ENCODE measurements at places on chromosomes 2 and 18.
A peak's percentile ranks its signal among the peaks of the same experiment; 100 is the strongest.

DNA sequence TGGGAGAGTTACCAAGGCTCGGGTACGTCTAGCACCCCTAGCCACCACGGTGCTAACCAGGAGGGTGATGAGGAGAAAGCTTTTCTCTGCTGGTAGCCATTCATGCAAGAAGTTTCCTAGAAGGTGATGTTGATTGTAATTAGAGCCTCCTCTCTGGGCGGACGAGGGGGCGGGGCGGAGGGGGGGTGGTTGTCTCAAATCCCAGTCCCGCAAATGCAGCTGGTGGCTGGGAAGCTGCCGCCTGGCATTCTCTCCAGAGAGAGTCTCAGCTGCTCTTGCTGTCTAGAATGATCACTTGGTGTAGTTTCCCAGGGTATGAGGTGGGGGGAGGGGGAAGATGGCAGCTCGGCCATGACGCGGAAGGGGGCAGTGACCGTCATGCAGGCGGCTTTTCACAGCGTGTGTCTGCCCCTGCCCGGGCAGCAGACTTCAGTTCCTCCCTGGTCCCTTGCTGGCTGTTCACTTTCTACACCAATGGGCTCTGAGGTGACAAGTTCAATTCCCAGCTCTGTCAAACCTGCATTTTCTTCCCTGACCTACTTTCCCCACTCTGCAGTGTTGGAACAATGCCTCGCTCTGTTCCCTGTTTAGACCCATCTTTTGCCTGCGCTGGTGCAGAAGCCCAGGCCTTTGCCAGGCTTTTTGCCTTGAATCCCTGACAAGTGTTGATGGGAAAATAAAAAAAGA, 61.5 kb upstream of the KLF7 start:
- no peak for DNase-seq

DNA sequence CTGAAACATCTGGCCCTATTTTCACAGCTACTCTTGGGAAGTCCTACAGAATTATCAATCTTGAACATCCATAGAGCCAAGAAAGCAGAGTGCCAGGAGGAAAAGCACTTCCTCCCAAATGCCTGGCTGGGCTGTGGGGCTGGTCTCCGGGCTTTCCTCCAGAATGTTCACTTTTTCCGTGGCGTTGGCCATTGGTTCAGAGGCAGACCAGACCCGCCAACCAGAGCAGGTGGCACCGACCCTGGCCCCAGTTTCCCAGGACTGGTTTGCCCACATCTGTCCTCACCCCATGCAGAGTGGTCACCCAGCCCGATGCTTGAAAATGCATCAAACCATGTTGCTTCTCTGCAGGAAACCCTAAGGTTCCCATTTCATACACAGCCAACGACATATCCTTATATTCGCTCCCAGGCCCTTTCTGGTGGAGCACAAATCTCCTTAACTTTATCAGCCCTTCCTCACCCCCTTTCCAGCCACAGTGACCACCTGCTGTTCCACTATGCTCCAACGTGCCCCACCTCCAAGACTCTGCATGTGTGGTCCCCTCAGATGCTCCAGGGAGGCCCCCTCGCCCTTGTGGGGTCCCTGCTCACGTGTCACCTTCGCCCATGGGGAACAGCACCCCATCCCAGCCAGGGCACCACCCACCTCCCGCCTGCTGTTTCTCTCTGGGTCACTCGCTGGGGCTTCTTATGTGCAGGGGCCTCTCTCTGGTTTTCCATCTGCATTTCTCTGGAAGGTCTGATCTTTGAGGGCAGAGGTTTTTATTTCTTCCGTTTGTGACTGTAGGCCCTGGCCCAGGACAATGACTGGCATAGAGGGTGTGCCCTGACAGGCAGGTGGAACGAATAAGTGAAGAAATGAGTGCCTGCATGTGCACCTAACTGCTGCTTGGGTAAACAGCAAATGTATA, 92.9 kb downstream of the PXDN start:
- DNase-seq: no peak

DNA sequence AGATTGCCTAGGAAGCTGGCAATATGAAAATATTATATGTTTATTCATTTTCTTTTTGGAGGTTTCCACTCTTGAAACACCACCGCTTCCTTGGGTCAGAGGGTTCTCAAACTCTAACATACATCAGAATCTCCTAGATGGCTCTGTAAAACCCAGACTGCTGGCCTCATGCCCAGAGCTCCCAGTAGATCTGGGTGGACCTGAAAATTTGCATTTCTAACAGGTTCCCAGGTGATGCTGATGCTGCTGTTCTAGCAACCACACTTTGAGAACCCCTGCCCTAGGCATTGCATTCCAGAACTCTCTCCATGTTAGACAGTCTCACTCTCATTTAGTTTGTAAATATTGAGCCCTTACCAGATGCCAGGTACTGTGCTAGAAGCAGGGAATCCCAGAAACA, 139.4 kb downstream of the FAM210A start:
- DNase-seq: no peak

- DNase-seq: peak; percentile 28
Observed at GRCh38 chr2:221969087-221969829, 329.5 kb downstream of the PAX3 start.

DNA sequence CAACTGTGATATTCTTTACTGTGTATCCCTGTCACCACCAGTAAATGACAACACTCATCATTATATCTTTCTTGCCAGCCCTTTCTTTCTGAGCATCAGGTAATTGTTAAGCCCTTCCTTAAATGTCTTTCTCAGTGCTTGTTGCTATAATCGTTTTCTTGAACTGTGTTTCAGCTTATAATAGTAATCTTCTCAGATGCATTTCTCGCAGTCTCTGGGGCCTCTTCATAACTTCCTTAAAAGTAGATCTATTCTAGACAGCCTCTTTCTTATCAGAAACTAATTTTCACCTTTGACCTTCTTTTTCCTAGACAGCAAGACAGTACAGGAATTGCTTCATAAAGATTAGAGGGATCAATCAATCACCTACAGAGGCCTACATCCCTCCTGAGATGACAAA, 648.1 kb downstream of the CPS1 start:
- DNase-seq: no peak

- no peak for DNase-seq
Observed at GRCh38 chr18:10892786-10893185, 256.6 kb downstream of the PIEZO2 start.

GRCh38 chr2:9618410-9618809, 12.4 kb downstream of the YWHAQ start:
- no peak for DNase-seq

DNA sequence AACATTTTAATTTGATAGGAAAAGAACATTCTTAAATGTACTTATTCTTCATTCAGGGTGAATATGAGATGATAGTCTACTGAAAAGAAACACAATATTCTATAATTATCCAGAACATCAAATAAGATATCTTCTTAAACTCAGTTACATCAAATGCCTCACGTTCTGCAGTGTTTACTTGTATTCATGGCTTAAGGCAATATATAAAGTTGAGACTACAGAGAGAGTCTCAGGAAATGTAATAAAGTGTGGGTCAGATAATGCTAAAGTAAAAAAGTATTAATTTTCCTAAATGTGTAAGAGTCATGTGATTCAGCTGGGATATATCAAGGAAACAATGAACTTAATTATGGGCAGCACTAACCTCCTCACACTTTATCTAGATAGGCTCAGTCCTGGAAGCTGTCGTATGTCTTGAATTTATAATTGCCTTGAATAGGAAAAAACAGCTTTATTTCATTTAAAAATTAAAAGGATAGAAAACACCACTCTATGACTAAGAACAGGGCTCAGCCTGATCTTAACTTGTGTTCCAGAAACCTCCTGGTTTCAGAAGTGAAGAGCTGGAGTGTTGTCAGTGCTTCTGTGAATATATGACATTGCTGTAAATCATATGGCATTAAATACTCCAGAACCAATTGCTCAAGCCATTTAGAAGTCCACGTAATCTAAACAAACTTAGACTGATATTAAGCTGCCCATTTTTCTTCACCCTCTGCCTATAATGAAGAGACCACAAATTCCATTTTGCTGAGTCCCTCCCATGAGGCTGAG, 240.2 kb downstream of the FSIP2 start:
- no peak for DNase-seq

GRCh38 chr2:218074031-218074430, 5.0 kb downstream of the RUFY4 start:
- DNase-seq: no peak

- no peak for DNase-seq
Observed at GRCh38 chr2:2222931-2223330, 108.1 kb downstream of the MYT1L start.

DNA sequence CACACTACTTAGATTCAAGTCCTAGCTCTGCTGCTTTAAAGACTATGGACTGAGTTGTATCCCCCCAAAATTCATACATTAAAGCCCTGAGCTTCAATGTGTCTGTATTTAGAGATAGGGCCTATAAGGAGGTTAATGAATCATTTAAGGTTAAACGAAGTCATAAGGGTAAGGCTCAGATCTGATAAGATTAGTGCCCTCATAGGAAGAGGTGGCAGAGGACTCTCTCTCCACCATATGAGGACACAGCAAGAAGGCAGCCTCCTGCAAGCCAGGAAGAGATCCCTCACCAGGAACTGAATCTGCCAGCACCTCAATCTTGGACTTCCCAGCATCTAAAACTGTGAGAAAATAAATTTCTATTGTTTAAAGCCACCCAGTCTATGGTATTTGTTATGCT, 3.1 kb upstream of the CYTIP start:
- no peak for DNase-seq

DNA sequence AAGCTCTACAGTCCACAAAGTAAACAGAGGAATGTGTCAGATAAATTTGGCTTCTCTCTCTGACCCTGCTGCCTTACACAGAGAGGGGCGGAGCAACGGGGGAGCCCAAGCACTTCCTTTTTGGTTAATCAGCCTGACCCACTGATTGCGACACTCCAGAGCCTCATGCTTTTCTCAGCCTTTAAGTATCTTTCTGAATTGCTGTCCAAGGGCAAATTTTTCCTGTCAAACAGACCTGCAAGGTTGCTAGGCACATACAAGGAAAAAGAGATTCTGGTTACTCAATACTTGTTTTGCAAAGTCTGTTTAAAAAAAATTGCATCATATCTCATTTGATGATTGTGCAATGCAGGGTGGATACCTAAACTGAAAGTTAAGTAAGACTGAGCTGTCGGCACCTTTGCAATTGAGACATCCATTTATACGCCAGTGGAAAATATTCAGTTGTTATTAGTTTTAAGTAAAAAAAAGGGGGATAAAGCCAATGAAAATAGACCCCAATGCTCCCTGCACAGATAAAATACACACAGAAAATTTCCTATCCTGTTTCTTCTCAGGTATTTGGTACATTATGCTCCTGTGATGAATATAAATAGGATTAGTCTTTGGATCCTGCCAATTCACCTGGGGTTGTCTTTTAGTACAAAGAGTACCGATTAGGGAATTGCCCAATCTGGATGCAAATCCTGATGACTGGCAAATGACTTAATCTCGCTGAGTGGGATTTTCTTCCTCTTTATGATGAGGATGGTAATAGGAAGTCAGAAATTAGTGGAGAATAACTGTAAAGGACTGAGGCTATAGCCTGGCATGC, 260.2 kb upstream of the TRIB2 start:
- DNase-seq: peak; percentile 9

GRCh38 chr18:24362757-24363156, 34.9 kb downstream of the OSBPL1A start:
- no peak for DNase-seq

DNA sequence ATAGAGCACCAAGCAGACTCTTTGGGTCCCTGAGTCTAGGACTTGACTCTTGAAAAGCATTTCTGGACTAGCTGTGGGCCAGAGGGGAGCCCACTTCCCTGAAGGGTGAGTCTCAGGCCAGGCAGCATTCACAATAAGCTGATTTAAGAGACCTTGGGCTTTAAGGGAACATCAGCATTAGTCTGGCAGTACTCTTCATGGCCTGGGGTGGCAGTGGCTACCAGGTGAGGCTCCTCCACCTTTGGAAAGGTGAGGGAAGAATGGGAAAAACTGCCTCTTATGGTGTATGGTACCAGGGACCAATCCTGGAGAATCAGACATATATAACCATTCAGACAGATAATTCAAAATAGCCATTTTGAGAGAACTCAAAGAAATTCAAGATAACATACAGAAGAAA, 599.9 kb upstream of the POU3F3 start:
- no peak for DNase-seq

GRCh38 chr18:29169599-29169998, 992.7 kb upstream of the CDH2 start:
- no peak for DNase-seq

DNA sequence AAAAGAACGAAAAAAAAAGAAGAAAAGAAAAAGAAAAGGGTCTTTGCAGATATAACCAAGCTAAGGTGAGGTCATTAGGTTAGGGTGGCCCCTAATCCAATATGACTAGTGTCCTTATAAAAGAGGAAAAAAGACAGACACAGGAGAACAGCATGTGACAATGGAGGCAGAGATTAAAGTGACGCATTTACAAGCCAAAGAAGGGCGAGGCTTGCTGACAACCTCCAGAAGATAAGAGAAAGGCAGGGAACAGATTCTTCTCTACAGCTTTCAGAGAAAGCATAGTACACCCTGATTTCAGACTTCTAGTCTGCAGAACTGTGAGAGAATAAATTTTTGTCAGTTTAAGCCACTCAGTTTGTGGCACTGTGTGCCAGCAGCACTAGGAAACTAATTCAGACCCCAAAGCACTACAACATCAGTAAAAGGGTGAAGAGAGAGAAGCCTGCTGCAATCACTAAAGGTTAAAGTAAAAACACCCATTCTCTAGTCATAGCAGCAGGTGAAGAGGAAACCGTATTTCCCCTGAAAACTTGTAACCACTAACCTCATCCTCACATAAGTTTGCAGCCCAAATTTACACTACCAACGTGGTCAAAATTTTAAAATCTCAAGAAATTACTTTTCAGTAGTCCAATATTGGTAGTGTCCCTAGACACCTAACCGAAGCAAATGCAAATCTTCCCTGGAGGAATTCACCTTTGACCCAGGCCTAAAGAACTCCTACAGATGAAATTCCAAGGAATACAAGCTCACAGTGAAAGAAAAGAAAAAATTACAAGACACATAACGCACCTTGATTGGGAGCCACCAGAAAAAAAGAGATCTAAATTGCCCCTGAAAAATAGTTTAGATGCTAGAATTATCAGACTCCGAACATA, 17.5 kb downstream of the REEP1 start:
- DNase-seq: no peak

DNA sequence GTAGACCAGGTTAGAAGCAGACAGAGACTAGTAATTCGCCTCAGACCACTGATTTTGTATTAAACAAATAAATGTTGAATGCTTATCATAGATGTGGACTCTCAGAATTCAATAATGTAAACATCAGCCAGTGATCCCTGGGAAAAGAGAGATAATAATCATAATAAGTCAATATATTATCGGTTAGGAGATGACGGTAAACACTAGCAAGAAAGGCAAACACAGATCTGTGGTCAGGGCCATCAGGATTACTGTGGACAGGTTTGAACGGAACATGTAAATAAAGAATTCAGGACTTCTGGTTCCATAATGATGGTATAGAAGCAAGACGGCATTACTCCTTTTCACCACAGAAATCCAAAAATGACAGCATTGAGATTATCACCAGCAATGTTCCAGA, 861.6 kb downstream of the CBLN2 start:
- DNase-seq: no peak

- no peak for DNase-seq
Observed at GRCh38 chr2:101533561-101534148, 58.7 kb upstream of the RFX8 start.

DNA sequence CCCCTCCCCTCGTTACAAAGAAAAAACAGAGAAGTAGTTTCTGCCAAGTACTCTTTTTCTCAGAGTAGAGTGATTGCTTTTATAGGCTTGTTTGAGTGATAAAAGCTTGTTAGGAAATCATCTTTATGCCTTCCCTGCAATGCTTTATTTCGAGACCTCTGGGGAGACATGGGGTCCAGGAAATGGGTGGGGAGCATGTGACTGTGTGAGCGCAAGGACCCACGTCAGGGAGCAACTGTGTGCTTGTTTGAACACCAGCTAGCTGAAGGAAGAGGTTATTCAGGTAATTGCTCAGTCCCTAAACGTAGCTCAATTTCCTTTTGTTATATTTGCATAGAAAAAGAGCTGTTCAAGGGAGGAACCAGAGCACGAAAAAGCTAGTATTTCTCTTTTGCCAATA, 187.3 kb downstream of the FAM210A start:
- DNase-seq: no peak
